ENCODE measurements at places on chromosomes 7 and 10.

GRCh38 chr10:26855186-26855585, 5.6 kb downstream of the ABI1 start:
- no peak for DNase-seq

GRCh38 chr7:148973256-148973655, 55.0 kb downstream of the PDIA4 start:
- no peak for DNase-seq

GRCh38 chr10:74055383-74056049, 57.6 kb downstream of the VCL start:
- DNase-seq, result no peak

DNA sequence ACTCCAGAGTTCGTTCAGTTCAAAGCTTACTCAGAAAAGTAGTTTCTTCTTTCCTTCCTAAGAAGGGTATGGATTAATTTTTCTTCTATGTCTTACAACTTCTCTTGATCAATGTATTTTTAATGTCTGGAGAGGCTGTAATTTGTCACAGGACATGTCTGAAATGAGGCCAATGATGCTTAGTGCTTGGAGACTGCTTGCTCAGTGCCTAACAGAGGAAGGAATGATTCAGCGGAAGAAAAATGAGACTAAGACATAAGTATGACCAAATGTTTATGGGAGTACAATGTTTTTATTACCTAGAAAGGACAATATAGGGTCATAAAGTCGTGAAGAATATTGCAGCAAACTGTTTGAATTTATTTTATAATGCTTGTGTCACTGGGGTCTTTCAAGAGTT, 43.3 kb downstream of the GPR37 start:
- DNase-seq, result no peak

GRCh38 chr7:5408777-5409176, 14.9 kb downstream of the TNRC18 start:
- DNase-seq, result no peak

DNA sequence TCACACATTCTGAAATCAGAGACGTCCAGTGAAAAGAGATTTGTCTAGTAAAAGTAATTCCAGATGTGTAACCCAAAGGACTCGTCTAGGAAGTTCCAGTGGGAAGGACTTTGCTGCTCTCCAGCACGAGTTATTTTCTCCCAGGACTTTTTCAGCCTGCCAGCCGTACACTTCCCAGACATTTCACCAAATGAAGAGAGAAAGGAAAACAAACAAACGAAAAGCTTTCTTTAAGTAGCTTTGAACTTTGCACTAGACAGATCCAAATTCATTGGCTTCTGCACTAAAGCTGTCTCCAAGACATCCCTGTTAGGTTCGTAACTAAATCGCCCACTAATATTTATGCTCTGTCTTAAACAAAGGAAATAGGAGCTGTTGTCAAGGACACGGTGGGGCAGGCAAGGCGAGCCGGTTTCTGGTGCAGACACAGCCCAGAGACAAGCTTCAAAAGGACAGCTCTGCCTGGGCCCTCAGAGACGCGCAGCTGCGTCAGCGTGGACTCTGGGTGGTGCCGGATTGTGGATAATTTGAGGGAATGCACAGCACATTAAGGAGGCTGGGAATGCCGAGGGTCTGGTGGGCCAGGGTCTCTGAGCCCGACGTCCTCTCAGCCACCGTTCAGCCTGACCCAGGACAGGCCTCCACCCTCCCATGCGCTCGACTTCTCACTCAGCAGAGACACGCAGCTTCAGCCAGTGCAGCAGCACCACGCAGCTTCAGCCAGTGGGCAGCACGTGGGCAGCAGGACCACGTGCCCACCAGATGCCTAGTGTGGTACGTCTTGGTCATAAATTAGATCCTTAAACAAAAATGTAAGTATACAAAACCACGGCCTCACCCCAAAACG, 64.1 kb upstream of the INSIG1 start:
- no peak for DNase-seq

DNA sequence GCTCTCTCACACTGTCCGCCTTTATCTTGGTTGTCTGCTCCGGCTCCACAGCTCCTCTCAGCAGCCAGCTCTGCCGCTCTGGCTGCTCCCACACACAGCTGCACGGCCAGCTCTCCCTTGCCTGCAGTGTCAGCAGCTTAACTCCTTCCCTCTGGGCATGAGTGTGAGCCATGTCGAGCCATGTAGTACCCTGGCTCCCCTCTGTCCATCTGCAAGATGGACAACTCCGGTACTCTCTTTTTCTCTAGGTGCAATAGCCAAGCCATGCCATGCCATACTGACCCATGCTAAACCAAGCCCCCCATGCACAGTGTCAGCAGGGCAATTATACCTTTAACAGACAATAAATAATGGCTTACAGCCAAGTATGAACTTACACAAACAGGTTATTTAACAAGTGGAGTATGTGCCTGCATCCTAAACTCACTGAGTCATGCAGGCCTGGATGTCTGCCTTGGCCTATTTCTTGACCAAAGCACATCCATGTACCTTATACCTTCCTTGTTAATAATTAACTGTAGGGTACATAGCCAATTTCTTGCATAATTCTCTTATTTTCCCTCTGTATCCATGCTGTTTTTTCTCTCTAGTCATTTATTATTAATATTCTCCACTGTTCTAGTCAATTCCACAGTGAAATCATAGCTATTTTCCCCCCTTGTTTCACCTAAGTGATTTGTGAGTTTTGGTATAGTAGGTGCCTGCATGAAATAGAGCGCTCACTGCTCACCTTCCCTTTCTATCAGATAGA, 170.9 kb downstream of the CDK14 start:
- no peak for DNase-seq

- peak; percentile 47 for DNase-seq
Measured at GRCh38 chr10:44300666-44301649, 83.9 kb downstream of the CXCL12 start.

DNA sequence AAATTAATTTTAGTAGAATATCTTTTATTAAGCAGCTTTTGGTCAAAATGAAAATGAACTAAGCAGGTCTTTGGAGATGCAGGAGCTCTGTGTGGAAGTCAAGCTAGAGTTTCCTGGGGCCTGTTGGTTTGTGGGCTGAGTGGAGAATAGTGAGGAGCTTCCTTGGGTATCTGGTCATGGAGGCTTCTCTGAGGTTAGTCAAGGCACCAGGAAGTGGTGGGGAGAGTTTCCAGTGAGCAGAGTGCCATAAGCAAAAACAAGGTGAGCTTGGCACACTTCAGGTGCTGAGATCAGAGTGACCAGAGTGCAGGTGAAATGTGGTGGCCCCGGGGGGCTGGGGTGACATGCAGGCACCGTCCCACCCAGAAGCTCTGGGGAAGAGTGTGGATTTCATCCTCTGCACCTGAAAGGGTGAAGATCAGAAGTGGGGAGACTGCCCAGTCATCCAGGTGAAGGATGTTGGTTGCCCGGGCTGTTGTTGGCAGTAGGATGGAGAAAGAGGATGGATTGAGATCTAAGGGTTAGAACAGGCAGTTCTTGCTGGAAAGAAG, 77.4 kb downstream of the WDR37 start:
- DNase-seq, result no peak
